ENCODE measurements at places on chromosomes 6 and 20. TPM values are rescaled to one million over a fixed set of nuclear protein-coding genes. Genes with fewer than 3 reads are reported as not detected.

DNA sequence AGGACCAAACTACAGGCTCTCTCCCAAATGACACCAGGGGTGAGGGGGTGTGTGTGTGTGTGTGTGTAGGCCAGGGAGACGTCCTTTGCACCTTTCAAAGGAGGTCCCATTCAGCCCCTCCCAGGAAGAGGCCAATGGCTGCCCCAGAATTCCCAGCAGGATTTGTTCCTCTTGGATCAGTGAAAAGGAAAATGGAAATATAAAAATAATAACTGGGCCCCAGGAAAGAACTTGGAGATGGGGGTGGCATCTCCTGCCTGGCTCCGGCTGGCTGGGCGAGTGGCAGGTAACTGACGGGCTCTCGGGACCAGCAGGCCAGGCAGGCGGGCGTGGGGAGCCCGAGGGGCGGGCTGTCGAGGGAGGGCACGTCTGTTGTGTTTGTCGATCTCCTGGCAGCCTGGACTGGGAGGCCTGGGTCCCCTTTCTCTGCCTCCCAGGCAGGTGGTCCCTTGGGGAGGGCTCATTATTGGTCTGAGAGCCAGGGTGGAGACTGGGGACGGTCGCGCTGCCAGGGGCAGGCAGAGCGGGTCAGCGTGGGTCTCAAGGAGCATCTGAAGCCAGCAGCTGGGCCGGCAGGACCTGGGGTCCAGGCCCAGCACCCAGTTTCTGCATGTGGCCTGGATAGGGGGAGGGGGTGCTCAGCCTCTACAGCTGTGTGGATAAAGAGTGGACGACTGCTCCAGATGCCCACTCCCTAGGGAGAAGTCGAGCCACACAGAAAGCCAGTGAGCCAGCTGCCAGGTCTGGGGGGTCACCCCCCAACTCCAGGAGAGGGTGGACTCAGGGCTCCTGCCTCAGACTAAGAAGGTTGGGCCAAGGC is 3.1 kb downstream of the NOL4L start:
- DNase-seq: no peak

DNA sequence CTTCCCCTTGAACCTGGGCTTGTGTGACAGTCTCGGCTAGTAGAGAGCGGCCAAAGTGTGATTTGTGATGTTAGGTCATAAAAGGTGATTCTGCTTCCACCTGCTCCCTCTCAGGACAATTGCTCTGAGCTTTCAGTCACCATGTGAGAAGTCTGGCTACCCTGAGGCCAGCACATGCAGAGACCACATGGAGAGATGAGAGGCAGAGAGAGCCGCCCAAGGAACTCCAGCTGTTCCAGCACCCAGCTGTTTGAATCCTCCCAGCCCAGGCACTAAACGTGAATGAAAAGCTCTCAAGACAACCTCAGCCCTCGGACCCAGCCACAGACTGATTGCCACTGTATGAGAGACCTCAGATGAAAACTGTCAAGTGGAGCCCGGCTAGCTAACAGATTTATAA is 143.4 kb upstream of the EEF1E1 start:
- no peak for DNase-seq

The LHFPL5 gene
- total RNA-seq: not detected

The DACT2 gene
- 4.2 TPM for total RNA-seq

DNA sequence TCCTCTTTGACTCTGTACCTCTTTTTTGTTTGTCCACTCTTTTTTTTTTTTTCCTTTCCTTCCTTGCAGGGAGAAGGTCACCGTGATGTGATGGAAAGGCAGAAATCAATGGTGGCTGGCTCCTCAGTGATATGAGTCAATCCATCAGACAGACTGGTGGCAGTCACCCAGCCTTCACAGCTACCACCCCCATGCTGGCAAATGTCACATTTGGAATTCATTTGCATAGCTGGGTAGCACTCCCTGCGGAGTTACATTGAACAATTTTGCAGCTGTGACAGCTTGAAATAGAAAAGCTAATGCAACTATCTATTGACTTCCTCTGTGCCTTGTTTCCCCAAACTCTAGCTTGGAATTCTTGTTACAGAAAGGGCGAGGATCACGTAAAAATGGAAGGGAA is 668.4 kb downstream of the C6orf118 start:
- no peak for DNase-seq

DNA sequence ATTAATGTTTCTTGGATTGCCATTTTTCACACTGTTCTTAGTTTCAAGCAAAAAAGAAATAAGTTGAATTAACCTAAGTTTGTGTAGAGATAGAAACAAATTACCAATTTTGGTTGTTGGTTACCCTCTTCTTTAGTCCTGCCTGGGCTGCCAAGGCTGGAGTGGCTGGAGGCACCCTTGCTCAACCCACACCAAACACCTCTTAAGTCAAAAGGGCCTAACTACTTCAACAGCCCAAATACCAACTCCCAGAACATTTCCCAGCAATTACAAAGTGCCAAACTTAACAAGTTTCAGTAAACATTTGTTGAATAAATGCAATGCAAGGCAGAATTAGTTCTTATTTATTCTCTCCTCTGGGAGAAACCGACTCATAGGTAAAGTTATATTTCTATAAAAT is 38.1 kb upstream of the TMEM181 start:
- no peak for DNase-seq
